ENCODE measurements at places on chromosomes 5 and 9. TPM values are rescaled to one million over a fixed set of nuclear protein-coding genes. Genes with fewer than 3 reads are reported as not detected.

The FIBCD1 gene
- not detected for total RNA-seq

The ADAM19 gene
- total RNA-seq: 16.4 TPM

The CD274 gene
- total RNA-seq: 0.13 TPM

The RAD1 gene
- total RNA-seq: 30.9 TPM

The PKN3 gene
- 10.5 TPM for total RNA-seq

The TMEM215 gene
- total RNA-seq: not detected

The PCDHGB7 gene
- total RNA-seq: 0.10 TPM

All from MG63 (cell line).